ENCODE measurements at places on chromosomes 2 and 18. TPM values are rescaled to one million over a fixed set of nuclear protein-coding genes. Genes with fewer than 3 reads are reported as not detected.

The ALPI gene
- not detected for total RNA-seq

The CDH19 gene
- total RNA-seq = not detected

The RGPD4 gene
- 0.08 TPM for total RNA-seq

The C2orf78 gene
- total RNA-seq = not detected

The NEDD4L gene
- 2.6 TPM for total RNA-seq

The MAIP1 gene
- 53.7 TPM for total RNA-seq

The CHN1 gene
- 6.9 TPM for total RNA-seq

The ASB3 gene
- 11.5 TPM for total RNA-seq

The DSG1 gene
- not detected for total RNA-seq

The PRR30 gene
- not detected for total RNA-seq

The THSD7B gene
- not detected for total RNA-seq

The ANO7 gene
- 0.63 TPM for total RNA-seq

The SH3RF3 gene
- total RNA-seq = 0.33 TPM

The ESCO1 gene
- total RNA-seq = 15.6 TPM

The COL6A3 gene
- 33.2 TPM for total RNA-seq

The HRH4 gene
- not detected for total RNA-seq

The SEPTIN10 gene
- total RNA-seq = 1.3 TPM

The METTL4 gene
- total RNA-seq = 14.0 TPM

The CGREF1 gene
- total RNA-seq = 7.3 TPM

The MOCOS gene
- total RNA-seq = 0.03 TPM

The KCTD1 gene
- total RNA-seq = 2.6 TPM

The GAL3ST2 gene
- total RNA-seq = 0.23 TPM

The ACKR3 gene
- 0.33 TPM for total RNA-seq

The SYT4 gene
- not detected for total RNA-seq

The B3GNT7 gene
- total RNA-seq = 0.40 TPM

The ANTXR1 gene
- 0.79 TPM for total RNA-seq

The CHRNG gene
- not detected for total RNA-seq

The HNMT gene
- total RNA-seq = not detected

The SLC9A4 gene
- total RNA-seq = 0.05 TPM

The GCKR gene
- total RNA-seq = not detected

The KCNF1 gene
- total RNA-seq = not detected

The DNER gene
- not detected for total RNA-seq

The MALL gene
- total RNA-seq = 0.54 TPM

The SCYGR7 gene
- not detected for total RNA-seq

The CSRNP3 gene
- not detected for total RNA-seq

The CCDC85A gene
- not detected for total RNA-seq

The IL36G gene
- not detected for total RNA-seq

The CRYBA2 gene
- not detected for total RNA-seq

The SNED1 gene
- total RNA-seq = 2.1 TPM

The TRIM43 gene
- total RNA-seq = not detected

The FEV gene
- total RNA-seq = not detected

The FAM117B gene
- 9.2 TPM for total RNA-seq

The BMP10 gene
- total RNA-seq = not detected

The WNT10A gene
- total RNA-seq = 1.4 TPM

Measured in activated T-cell treated with anti-CD3 and anti-CD28 coated beads, Interleukin-2, amount 50 U/mL, for 4 hours (primary cell).